ENCODE measurements at places on chromosomes 11 and 22.
A peak's percentile ranks its signal among the peaks of the same experiment; 100 is the strongest.

- no peak for DNase-seq
Measured at GRCh38 chr11:69442012-69442806, 39.3 kb upstream of the LINC01488 start.

GRCh38 chr11:84390441-84391078 is 1104.4 kb upstream of the CCDC90B start:
- no peak for DNase-seq

DNA sequence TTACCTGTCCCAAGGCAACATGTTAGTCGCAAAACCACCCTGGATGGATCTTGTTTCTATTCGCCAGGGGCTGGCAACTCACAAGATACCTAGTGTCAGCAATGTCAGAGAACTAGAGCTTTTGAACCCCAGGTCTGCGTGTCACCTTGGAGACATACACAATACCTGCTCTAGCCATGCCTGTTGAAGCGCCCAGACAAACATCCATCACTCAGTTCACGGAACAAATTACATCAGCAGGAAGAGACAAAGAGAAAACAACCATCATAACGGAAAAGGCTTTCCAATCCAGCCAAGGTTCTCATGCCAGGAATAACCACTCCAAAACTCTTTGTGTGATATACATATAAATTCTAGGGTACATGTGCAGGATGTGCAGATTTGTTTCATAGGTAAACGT is 2.2 kb downstream of the CD59 start:
- DNase-seq = no peak

- DNase-seq = no peak
Measured at GRCh38 chr22:21582801-21583740, 15.6 kb downstream of the UBE2L3 start.

DNA sequence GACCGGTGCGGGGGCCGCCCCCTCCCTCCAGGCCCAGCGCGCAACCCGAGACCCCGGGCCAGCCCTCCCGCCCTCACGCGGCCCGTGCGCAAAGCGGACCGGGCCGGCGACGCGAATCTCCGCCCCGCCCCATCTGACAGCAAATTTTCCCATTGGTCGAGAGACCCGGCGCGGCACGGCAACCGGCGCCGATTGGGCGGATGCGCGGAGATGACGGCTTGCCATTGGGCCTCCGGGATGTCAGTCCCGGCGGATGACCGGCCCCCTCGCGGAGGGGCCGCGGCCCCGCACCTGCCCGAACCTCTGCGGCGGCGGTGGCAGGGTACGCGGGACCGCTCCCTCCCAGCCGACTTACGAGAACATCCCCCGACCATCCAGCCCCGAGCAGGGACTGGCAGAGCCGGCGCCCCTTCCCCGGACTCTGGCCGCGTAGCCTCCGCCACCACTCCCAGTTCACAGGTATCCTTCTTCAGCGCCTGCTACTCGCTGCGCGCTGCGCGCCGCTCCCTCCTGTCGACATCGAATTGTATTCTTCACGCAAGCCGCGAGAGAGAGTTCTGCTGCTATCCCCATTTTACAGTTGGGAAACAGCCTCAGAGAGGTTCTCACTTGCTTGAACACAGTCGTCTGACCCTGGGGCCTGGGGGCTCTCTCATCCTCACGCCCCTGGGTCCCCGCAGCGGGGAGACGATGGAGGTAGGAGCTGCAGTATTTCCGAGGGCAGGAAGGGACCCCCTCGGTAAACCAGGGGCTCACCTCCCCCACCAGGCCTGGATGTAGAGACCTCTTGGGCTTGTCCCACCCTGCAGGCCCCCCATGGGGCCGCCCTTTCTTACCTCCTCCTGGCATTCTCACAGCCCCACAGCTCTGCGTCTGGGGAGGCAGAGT is at the start of gene ARVCF:
Gene ARVCF (minus strand): TSS at position 90 of the 888 bp plus-strand sequence. CDS start 26,029 bp downstream, outside the sequence.
- peak; percentile 79 for DNase-seq

DNA sequence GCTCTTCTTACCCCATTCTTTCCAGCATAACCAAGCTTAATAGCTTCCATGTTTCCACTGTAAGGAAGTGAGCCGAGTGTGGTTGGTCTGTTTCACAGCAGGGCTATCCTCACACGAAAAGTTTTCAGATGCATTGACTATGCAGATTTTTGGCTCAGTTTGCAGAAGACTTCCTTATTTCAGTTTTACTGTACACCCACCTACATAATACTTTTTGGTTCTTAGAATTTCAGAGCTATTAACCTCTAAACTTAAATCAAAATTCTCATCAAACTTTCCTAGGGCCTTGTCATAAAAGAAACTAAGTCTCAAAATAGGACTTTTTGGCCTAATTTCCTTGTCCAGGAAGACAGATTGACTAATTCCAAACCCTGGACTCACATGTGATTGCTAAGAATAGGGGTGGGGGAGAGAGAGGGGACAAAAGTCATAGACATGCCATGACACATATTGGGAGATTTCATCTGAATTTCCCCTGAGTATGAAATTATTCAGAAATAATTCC is 7.3 kb upstream of the EHF start:
- no peak for DNase-seq

GRCh38 chr11:20041499-20041898 is 118.8 kb downstream of the DBX1 start:
- DNase-seq = no peak

DNA sequence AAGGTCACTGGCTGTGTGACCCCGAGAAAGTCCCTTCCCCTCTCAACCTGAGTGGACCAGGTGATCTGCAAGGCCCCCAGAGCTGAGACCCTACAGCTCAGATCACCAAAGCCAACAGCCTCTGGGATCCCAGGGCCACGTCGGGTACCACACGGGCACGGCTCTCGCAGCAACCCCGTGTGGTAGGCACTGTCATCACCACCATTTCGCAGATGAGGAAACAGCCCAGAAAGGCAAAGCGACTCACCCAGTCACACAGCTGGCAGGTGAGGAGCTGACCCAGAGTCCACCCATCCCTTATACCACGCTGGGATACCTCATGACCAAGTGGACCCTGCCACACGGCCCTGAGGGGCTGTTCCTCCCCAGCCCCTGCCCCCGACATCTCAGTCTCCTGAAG is 2.8 kb downstream of the ATP5MGL start:
- DNase-seq = no peak

DNA sequence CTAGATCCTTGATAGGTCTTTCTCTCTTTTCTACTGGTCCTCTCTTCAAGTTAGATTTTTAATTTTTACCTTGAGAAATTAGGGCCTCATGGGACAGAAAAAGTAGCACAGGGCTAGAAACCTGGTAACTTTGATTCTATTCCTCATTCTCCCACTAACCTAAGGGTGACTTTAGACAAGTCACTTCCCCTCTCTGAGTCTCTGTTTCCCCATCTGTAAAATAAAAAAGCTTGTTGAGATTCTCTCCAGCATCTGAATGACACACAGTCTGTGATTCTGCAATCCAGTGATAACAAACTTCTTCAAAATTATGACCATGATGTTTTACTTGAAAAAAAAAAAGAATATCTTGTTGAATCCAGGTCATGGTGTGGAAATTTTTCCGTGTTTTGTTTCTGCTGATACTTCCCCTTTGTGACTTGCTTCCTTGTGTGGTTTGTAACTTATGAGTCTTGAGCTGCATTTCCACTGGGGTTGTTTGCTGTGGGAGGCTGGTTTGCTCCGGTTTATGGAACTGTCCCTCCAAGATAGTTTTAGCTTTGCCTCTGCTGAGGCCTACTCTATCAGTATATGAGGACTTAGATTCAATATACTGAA is 9.8 kb upstream of the MPEG1 start:
- peak; percentile 5 for DNase-seq

GRCh38 chr11:6604790-6605189 is 1.2 kb downstream of the ILK start:
- no peak for DNase-seq

GRCh38 chr11:21398195-21398594 is 728.8 kb downstream of the NELL1 start:
- DNase-seq = no peak

GRCh38 chr11:41056892-41057569 is 402.4 kb downstream of the LRRC4C start:
- no peak for DNase-seq

DNA sequence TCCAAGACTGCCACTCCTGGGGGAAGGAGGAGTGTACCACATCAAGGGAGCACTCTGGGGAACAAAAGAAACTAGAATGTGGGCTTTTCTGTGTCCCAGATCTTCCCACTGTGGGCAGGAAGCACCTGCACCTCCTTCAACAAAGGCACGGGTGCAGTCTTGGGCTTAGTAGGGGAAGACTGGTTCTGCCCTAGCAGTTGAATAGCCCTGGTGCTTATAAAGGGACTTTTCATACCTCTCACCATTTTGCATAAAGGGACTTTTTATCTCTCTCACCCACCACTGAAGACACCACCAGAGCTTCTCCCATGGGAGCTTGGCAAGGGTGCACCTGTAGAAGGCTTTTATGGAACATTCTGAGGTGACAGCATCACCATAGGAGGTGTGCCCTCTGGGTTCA is 65.8 kb upstream of the MS4A8 start:
- DNase-seq = no peak

DNA sequence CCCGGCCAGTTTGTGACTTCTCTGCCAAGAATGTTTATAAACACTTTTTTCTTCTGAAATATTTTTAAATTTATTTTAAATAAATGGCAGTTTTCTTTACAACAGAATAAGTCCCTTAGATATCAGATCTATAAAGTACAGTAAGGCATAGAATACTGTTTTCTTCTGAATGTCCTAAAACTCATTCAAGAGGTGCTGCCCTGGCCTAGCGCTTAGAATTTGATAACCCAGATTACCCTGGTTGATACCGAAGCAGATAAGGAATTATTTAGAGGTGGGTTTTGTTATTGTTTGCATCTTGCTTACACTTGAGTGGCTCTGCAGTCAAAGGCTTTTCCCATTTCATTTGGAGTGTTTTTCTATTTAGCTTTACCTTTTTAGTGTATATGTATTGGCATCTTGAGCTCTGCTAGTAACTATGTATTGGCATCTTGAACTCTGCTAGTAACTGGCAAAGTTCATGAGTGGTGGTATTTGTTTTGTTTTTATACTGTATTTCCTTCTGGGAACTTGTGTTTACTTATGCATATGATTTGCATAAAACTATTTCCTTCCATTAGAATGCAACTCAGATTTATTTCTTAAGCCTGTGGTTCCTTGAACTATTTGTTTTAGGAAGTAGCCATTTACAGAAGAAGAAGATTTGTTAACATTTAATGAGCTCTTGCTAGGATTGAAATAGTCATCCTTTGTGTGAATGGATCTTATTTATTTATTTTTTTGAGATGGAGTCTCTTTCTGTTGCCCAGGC is 1.2 kb downstream of the ACAD8 start:
- DNase-seq = no peak

- no peak for DNase-seq
Measured at GRCh38 chr22:47376322-47376700, 613.9 kb downstream of the TBC1D22A start.

- DNase-seq = no peak
Measured at GRCh38 chr11:60447070-60447469, 8.6 kb upstream of the MS4A1 start.

DNA sequence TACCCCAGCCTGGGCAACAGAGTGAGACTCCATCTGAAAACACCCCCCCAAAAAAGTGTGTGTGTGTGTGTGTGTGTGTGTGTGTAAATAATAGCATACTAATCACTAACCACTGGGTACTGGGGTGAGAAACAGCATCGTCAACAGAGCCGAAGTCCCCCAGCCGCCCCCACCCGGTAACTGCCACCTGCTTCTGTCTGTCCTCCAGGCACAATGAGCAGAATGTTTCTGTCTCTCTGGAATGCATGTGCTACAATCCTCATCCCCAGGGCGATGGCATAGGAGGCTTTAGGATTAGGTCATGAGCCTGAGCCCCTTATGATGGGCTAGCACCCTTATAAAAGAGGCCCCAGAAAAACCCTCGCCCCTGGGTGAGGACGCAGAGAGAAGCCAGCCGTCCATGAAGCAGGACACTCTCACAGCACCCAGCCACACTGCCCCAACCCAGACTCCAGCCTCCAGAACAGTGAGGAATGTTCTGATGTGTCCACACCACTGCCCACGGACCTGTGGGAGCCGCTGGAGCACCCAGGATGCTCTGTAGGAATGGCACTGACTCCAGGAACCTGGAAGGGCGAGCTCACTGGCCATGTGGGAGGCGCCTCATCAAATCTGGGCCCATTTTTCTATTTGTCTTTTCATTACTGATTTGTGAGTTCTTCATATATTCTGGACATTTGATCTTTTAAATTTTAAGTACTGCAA is 9.9 kb downstream of the TTLL8 start:
- no peak for DNase-seq

DNA sequence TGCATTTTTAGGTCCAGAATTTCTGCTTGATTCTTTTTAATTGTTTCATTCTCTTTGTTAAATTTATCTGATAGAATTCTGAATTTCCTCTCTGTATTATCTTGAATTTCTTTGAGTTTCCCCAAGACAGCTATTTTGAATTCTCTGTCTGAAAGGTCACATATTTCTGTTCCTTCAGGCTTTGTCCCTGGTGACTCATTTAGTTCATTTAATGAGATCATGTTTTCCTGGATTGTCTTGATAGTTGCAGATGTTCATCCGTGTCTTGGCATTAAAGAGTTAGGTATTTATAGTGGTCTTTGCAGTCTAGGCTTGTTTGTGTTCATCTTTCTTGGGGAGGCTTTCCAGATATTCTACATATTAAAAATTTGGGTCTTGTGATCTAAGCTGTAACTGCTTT is 694.8 kb upstream of the CCDC179 start:
- DNase-seq = no peak

DNA sequence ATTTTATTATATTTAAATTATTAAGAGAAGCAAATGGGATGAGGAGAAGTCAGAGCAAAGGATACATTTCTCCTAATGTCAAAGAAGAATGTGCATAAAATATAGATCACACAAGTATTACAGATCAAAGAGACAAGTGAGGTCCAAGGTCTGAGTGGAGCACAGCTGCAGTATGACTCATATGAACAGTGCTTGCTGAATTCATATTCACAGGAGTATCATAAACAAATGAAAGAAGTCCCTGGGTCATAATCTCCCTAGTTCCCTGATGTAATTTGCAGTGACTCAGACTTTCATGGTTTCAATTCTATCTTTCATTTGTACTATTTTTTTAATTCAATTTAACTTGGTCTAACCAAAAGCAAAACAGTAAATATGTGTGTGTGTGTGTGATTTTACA is 499.0 kb upstream of the CCDC179 start:
- no peak for DNase-seq

GRCh38 chr11:61532134-61533038 is 23.8 kb downstream of the LRRC10B start:
- peak; percentile 2 for DNase-seq

GRCh38 chr11:55652560-55652959 is 4.4 kb downstream of the OR4S2 start:
- DNase-seq = no peak

GRCh38 chr11:75189108-75189507 is 38.2 kb downstream of the SLCO2B1 start:
- DNase-seq = no peak

- DNase-seq = no peak
Measured at GRCh38 chr22:41311487-41311886, 10.2 kb downstream of the ZC3H7B start.
